ENCODE measurements at places on chromosomes 13 and 19.

DNA sequence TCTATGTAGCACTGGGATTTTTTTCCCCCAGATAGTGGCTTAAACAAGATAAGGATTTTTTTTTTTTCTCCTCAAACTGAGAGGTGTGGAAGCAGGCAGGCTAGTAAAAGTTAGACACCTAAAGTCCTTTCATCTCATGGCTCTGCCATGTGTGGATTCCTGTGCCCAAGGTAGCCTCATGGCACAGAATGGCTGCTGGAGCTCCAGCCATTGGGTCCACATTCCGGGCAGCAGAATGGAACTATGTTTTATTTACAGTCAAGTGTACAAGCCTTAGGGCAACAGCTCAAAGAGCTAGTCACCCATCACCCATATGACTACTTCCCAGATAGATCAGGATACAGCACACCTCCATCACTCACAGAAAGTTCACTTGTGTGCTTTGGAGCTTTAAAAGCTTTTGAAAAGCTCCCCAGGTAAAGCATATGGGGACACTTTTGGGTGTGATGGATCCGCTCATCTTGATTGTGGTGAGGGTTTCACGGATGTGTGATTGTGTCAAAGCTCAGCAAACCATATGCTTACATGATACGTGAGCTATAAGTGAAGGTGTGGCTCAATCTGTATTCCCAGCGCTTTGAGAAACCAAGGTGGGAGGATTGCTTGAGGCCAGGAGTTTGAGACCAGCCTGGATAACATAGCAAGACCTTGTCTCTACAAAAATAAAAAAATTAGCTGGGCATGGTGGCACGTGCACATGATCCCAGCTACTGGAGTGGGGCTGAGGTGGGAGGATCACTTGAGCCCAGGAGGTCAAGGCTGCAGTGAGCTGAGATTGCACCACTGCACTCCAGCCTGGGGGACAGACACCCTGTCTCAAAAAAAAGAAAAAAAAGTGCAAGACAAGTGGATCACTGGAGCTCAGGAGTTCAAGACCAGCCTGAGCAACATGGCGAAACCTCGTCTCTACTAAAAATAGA lies 18.1 kb downstream of the PGLS start:
- DNase-seq: no peak

DNA sequence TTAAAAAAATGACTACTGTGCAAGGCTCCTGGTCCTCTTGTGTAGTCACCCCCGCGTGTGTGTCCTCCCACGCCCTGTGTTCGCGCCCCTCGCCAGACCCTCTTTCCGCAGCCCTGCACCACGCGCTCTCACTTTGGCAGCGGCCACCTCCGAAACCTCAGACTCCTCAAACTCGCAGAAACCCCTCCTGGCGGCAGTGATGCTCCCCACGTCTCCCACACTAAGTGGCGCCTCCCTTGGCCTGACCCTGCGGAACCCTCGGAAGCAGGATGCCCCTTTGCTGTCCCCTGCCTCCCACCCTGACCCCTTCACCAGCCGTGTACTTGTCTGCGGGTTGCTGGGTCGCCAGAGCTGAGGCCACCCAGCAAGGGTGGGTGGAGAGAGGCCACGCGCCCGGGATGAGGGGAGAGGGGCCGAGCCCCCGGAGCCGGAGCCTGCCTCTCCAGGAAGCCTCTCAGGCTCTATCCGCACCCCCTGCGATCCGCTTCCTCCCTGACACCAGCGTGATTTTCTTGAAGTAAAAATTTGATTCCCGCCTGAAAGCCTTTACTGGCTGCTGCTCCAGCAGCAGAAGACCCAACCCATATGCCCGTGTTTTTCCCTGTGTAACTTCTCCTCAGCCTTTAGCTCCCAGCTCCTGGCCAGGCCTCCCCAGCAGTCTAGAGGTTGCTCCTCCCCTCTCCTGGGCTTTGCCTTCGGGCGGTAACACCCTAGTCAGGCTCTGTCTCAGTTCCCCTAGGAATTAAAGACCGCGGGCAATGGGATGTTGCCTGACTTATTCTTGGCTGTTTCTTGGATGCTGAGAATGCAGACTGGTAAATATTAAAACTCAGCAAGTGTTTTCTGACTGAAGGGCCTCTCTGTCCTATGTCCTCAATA lies 55.2 kb downstream of the MIPEP start:
- DNase-seq: no peak

DNA sequence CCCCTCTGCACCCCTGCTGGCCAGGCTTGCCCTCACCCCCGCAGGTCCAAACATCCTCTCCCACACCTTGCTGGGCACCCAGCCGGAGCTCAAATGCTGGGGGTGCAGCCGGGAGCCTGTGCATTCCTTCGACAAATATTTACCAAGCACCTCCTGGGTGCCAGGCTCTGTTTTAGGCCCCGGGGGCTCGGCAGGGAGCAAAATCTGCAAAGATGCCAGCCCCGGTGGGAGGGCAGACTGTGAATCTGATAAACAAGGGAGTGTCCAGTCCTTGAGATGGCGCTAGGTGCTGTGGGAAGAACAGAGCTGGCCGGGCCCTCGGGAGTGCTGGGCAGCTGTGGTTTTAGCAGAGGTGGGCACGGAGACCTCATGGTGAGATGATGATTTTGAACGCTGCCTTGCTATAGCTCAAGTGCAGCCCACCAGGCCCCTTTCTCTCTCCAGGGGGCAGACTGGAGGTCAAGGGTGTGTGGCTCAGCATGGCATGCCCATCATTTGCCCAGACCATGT lies 10.6 kb downstream of the NFIX start:
- DNase-seq: no peak

DNA sequence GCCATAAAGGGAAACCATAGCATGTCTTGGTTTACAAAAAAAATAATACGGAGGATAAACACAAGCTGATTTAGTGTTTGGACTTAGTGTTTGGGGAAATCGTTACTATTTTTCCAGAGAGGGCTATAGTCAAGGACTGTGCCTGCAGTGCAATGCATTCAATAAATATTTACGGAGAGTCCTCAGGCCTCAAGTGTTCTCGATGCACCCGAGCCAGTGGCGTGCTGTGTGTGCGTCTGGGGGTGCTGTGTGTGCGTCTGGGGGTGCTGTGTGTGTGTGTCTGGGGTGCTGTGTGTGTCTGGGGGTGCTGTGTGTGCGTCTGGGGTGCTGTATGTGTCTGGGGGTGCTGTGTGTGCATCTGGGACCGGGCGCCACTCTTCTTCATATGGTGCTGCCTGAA lies 71.7 kb upstream of the GTF3A start:
- DNase-seq: no peak

GRCh38 chr13:41284512-41285288 lies 21.3 kb upstream of the MTRF1 start:
- no peak for DNase-seq

DNA sequence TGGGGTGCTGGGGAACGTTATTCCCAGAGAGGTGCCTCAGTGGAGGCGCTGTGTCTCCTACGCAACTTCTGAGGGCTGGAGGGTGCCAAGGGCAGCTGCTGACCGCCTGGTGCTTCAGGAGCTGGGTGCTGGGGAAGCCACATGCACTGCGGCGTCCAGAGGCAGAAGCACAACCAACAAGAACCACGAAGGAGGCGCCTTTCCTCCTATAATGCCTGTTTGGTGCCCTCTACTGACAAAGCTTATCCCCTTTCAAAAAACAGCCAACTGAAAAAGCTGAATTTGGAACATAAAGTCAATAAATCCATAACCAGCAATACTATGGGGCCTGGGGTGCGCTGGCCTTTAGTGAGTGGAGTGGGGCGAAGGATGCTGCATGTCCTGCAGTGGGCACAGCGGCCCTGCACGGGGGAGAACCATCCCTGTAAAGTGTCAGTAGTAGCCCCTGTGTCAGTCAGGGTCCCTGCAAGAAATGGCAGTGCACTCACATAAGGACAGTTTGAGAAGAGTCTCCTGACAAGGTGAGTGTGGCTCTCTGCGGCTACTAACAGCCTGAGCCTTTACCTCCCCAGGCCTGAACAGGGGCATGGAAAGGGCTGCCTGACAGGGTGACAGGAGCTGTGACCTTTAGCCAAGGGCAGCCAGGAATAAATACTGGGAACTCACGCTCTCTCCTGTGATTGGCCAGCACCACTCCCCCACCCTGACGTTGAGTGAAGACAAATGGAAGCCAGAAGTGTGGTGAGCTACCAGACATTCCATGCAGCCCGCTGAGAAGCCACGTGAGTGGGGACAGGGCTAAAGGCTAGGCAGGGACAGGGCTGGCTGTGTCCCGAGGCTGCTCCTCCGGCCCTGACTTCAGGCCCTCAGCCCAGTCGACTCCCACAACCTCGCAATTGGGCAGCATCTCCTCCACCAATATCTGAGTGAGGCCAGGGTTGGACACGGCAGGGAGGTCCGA lies 4.5 kb upstream of the B3GNT8 start:
- peak; percentile 21 for DNase-seq

- no peak for DNase-seq
These were observed 423.3 kb downstream of the SPRY2 start for GRCh38 chr13:79917628-79918027.

GRCh38 chr13:29903996-29904395 lies 53.6 kb upstream of the UBL3 start:
- DNase-seq: no peak

GRCh38 chr19:14097532-14098151 lies 7.1 kb upstream of the SAMD1 start:
- DNase-seq: no peak

DNA sequence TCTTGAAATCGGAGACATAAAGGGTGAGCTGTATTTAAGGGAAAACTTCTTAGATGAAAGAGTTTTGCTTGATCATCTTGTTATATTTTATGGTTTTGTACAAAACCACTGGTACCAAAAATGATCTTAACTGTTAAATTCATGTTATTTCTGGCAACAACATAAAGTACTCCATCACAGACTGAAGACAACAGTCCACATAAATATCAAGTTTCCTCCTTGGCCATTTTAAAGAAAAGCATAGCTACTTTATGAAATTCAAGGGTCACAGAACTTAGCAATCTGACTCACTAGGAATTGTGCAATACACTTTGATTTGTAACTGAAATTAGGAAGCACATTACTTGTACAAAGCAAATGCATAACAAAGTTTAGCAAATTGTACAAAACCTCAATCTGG lies 66.3 kb downstream of the TBC1D4 start:
- no peak for DNase-seq

GRCh38 chr13:105184201-105184600 lies 1351.3 kb downstream of the EFNB2 start:
- no peak for DNase-seq

- no peak for DNase-seq
These were observed 4.8 kb downstream of the MBD3 start for GRCh38 chr19:1587872-1588271.

GRCh38 chr19:5397804-5398692 lies 57.2 kb upstream of the ZNRF4 start:
- DNase-seq: no peak

DNA sequence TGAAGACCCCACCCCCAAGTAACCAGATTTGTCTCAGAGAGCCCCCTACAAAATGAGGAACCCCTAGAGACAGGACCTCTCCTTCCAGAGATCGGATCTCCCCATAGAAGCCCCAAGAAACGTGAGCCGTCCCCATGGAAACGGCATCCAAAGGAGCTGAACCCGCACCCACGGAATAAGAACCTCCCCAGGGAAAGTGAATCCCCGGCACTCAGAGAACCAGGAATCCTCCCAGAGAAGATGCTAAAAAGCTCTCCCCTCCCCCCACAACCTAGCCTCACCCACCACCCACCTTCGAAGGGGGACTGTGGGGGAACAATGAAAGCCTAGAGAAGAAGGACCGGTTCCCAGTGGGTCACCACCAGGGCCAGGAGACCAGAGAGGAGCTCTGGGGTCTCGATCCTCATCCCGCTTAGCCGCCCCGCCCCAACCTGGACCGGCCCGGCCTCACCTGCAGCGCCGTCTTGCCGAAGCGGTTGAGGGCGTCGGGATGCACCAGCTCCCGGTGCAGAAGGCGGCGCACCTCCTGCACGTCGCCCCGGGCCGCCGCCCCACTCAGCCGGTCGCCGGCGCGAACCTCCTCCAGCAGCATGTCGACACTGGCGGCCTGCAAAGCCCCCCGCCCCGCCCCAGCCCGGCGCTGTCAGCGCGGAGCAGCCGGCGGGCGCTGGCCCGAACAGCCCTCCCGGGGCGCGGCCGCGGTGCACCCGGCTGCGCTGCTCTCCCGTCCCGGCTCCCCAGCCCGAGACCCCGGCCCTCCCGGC lies 535 bp downstream of the CDKN2D start:
- DNase-seq: peak; percentile 57

DNA sequence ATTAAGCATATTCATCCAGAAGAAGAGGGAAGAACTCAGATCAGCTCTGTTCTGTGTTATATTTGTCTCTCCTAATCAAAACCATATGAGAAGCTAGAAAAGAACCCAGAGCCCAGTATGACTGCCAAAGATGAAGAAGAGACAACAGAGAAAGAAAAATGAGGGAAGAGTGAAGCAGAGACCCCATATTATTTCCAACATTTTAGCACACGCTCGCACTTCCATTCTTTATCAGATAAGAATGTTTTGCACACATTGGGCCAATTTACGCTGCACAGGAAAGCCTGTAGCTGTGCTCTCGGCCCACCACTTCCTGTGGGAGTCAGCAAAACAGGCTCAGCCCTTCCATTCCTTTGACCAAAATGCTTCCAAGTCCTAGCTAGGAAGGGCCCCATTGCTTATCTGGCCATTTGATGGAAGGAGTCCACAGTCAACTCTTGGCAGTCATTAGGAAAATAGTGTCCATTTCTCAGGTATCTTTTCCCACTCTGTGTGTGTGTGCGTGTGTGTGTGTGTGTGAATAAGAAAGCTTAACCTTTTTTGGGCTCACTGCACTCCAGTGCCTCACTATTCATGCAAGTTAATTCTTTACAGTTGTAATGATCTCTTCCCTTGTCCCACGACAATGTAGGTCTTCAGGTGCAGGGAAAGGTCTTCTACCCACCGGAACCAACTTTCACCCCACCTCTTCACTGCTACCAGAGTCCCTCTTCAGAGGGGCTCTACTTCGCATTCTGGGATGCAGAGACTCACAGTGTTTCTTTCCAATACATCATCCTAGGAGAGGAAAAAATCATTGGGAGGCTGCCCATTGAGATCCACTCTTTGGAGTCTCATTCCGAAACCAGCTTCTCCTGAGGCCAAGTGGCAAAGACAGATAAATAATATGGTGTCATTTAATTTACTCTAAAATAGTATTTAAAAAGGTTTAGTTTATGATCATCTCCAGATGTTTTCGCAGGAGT lies 237.5 kb downstream of the COG6 start:
- DNase-seq: no peak

GRCh38 chr13:26951581-26952177 lies 191.1 kb upstream of the GPR12 start:
- no peak for DNase-seq

- no peak for DNase-seq
These were observed 562.5 kb downstream of the EFNB2 start for GRCh38 chr13:105972811-105973590.

DNA sequence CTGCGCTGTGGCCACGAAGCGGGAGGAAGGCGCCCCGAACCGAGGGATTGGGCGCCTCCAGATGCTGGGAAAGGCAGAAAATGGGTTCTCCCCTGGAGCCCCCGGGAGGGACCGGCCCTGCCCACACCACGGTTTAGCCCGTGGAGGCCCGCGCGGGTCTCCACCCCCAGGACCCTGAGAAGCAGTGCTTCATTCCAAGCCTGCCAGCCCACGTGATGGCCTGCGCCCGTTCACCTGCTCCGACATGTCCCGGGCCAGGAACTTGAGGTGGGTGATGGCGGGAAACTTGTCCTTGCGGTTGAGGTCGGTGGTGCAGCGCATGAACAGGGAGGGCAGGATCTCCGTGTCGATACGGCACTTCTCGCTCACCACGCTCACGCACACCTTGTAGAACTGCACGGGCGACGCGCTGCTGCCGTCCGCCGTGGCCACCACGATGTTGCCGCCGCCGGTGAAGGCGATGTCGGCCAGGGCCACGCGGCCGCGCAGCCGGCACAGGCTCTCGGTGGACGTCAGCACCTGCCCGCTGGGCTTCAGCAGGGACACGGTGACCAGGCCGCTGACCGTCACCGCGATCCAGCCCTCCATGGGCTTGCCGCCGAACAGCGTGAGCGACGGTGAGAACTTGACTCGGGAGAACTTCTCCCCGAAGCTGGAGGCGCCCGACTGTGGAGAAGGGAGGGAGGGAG lies 7.3 kb downstream of the MED16 start:
- DNase-seq: no peak

Data from CD4-positive, alpha-beta T cell treated with Interleukin-15 for 4 hours (primary cell).